Activated CD4-positive, alpha-beta memory T cell treated with anti-CD3 and anti-CD28 coated beads, Interleukin-2, amount 10 ng/mL, durations not matched to agents 7 days and 5 days (primary cell): ENCODE measurements at places on chromosomes 7 and 10. TPM values are rescaled to one million over a fixed set of nuclear protein-coding genes. Genes with fewer than 3 reads are reported as not detected.

The KLF14 gene
- not detected for total RNA-seq

The SSC4D gene
- total RNA-seq = 0.30 TPM

The ELAPOR2 gene
- total RNA-seq = 2.5 TPM

The LGI1 gene
- not detected for total RNA-seq

The CUZD1 gene
- 1.8 TPM for total RNA-seq

The AKR1C8 gene
- total RNA-seq = 0.63 TPM

The PDE1C gene
- not detected for total RNA-seq

The ANKRD30A gene
- not detected for total RNA-seq

The FBXL13 gene
- 0.58 TPM for total RNA-seq

The TBX20 gene
- total RNA-seq = 0.45 TPM

The DOCK4 gene
- 0.50 TPM for total RNA-seq

The CYP3A7 gene
- total RNA-seq = not detected

The LRIT1 gene
- total RNA-seq = not detected

The TMEM176A gene
- total RNA-seq = not detected

The PRTFDC1 gene
- 1.4 TPM for total RNA-seq

The SYT15 gene
- total RNA-seq = 0.95 TPM

The ASL gene
- 29.8 TPM for total RNA-seq

The SOSTDC1 gene
- total RNA-seq = not detected

The MUC12 gene
- total RNA-seq = not detected

The ZNF716 gene
- not detected for total RNA-seq

The SMNDC1 gene
- total RNA-seq = 45.6 TPM

The MGAM2 gene
- not detected for total RNA-seq

The HTR7 gene
- total RNA-seq = not detected

The SPDYE1 gene
- total RNA-seq = not detected

The FZD8 gene
- total RNA-seq = 0.95 TPM

The FAM131B gene
- 1.2 TPM for total RNA-seq
